H9 (cell line): ENCODE measurements at places on chromosomes 7 and 10. TPM values are rescaled to one million over a fixed set of nuclear protein-coding genes. Genes with fewer than 3 reads are reported as not detected.

Gene INSIG1
- total RNA-seq = 23.3 and 24.2 TPM in 2 replicates

Gene SAMD9
- total RNA-seq = 0.07 TPM in 1 of 2 replicates, not detected in the other

Gene SPDYE8
- not detected in 2 replicates for total RNA-seq

Gene PTF1A
- total RNA-seq = not detected in 2 replicates

Gene NODAL
- total RNA-seq = 80.7 and 84.7 TPM in 2 replicates
